ENCODE measurements at places on chromosomes 2 and 18.

GRCh38 chr2:161206471-161207032, 46.3 kb downstream of the TANK start:
- DNase-seq = peak; percentile 11

DNA sequence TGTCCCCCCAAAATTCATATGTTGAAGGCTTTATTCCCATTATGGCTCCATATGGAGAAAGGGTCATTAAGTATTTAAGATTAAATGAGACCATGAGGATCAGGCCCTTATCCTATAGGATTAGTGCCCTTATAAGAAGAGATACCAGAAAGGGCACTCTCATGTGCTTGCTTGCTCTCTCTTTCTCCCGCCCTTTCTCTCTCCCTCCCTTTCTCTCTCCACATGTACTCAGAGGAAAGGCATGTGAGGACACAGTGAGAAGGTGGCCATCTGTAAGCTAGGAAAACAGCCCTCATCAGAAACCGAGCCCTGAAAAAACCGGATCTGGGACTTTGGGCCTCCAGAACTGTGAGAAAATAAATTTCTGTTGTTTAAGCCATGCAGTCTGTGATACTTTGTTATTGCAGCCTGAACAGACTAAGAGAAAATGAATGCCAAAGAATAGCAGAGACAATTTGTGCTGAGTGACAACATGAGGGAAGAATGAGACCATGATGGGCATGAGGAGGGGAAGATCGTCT, 300.0 kb upstream of the SLC39A10 start:
- DNase-seq = no peak

- DNase-seq = peak; percentile 80
These were observed 83.8 kb downstream of the DOCK10 start for GRCh38 chr2:224958462-224958857.

DNA sequence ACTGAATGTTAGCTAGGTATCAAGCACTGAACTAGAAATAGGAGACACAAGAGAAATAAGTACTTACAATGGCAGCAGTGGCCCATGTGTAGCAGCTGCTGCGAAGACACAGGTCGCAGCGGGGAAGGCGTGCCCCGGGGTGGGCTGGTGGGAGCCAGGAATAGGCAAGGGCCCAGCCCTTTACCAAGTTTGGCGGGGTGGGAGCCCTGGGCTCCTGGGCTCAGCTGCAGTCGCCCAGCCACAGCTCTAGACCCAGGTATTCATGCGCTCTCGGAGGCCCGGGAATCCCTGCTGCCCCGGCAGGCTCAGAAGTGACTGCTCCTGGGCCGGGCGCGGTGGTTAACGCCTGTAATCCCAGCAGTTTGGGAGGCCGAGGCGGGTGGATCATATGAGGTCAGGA, 1287.3 kb downstream of the CNTNAP5 start:
- no peak for DNase-seq

DNA sequence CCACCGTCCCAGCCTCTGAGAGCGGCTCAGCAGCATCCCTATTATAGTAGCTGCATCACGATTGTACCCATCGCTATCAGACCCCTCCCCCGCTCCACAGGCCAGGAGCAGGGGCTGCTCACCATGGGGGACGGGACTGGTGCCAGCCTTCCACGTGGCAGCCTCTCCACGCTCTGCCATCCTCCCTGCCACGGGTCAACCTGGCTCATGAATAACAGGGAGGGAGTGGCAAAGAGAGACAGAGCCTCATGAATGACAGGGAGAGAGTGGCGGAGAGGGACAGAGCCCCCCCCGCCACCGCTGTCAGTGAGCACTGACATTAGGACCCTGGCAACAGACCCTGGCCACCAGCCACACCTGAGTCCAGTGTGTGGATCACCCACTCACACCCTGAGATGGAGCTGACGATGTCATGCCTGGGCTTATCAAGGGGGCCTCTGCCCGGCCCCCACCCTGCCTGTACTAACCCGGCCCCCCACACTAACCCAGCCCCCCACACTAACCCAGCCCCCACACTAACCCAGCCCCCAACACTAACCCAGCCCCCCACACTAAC, 16.9 kb downstream of the CROCC2 start:
- peak; percentile 33 for DNase-seq

GRCh38 chr18:10059610-10060468, 146.0 kb downstream of the VAPA start:
- DNase-seq = peak; percentile 31

- no peak for DNase-seq
These were observed at the start of gene SPHKAP for GRCh38 chr2:228181098-228182019. SPHKAP (minus strand) TSS chr2:228181687; CDS start chr2:228181598, 89 bp downstream.

- DNase-seq = no peak
These were observed 60.1 kb upstream of the ARL4C start for GRCh38 chr2:234556848-234557573.

GRCh38 chr2:231680992-231681852, 27.1 kb upstream of the PTMA start:
- peak; percentile 85 for DNase-seq

DNA sequence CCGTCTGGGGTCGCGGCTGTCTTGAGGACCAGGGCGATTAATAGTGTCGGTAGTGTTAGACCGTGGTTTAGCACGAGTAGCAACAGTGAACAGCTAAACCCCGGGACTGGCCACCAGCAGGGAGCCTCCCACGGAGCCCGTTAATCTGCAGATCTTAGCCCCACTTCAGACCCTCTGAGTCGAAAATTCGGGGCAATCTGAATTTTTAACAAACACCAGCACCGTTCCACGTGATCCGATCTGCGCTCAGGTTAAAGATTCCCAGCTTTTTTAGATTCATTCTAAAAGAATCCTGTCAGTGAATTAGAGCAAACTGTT, 479 bp upstream of the ATP5F1A start:
- DNase-seq = no peak

DNA sequence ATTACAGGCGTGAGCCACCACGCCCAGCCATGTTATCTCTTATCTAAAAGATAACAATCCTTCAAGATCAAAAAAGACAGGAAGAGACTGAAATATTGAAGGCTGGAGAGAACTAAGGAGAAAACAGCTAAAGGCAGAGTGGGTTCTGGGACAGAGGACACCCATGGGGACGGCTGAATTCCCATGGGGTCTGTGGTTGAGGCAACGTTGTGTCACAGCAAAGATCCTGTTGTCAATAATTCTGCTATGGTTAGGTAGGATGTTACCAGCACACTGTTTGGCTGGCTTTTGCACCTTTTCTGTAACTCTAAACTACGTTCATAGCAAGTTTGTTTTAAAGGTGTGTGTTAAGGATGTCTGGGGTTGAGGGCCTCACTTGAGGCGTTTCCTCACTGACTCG, 137.7 kb upstream of the APCDD1 start:
- DNase-seq = no peak

GRCh38 chr2:154182008-154182407, 310.3 kb downstream of the GALNT13 start:
- no peak for DNase-seq

DNA sequence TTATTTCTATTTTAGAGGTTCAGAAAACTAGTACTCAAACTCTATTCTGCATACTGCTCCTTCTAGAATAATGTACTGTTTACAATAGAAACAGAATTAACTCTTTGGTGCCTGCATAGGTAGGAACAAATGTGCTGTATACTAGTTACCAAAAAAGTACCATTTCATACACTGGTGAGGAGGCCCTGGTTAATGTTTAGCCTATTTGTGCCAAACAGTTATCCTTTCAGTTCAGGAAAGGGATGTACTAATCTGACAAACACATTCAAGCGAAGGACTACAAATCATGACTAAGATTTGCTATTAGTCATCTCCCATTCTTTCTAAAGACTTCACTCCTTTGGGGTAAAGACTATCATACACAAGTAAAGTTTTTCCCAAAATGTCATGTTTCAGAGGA, 47.4 kb downstream of the EXOC6B start:
- DNase-seq = peak; percentile 17

GRCh38 chr2:8586457-8587051, 95.3 kb upstream of the ID2 start:
- no peak for DNase-seq

Data from fibroblast of skin of scalp (primary cell).